Esophagus muscularis mucosa (tissue), 4 donors: ENCODE measurements at places on chromosomes 1 and 21. TPM values are rescaled to one million over a fixed set of nuclear protein-coding genes. Genes with fewer than 3 reads are reported as not detected.

DNA sequence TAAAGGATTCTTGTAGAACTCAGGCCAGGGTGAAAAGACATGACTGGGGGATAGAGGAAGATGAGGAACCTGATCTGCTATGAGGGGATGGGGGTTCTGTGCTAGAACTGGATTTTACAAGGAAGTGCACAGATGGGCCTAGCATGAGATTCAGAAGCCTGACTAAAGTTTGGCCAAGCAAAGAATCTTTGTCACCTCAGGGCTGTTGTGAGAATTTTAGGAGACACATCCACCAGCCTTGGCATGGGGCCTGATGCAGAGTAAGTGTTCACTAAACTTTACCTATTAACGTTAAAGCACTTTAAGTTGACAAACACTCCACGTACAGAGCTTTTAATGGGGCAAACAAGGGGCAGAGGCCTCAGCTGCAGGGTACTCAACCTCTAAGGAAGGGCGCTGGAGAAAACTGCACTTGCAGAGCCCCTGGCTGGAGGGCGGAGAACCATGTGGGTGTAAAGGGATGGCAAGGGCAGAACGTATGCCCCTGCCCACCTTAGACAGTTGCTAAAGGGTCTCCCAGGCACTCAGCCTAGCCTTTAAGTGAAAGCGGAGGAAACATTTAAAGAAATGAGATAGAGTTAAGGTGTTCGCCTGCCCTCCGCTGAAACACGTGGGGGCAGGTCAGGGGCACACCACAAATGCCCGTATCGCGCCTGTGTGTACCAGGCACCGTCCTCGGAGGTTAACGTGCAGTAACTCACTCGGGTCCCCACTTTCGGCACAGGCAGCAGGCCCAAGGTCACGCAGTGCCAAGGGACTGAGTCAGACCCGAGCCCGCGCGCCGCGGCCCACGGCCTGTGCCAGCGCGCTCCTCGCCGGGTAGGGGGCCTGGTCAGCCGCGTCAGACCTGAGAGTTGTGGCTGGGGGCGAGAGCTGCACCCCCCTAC, 990 bp upstream of the MRPS6 start:
- DNase-seq: no peak

Gene UMODL1
- total RNA-seq: not detected

DNA sequence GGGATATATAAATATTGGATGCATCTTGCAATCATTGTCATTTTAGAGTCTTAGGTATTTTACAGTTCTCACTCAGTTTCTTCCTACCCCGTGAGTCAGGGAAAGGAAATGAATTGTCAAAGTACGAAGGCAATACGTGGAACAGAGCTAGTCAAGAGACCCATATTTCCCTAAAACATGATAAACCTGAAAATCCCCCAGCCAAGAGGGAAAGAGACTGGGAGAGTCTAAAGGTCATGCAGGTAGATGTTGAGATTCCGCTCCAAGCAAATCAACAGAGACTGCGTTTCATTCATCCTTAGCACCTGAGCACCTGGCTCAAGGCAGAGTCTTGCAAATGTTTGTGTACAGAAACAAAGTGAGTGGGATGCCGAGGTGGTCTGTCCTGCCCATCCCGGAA, 58.0 kb downstream of the SH3GLB1 start:
- DNase-seq: no peak

DNA sequence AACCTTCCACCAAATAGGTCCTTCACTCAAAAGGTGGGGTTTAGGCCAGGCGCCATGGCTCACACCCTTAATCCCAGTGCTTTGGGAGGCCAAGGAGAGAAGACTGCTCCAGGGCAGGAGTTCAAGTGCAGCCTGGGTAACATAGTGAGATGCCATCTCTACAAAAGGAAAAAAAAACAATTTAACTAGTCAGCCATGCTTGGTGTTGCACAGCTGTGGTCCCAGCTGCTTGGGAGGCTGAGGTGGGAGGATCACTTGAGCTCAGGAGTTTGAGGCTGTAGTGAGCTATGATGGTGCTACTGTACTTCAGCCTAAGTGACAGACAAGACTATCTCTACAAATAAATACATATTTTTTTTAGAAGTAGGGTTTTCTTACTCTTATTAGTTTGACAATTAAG, 617.5 kb downstream of the KIF26B start:
- DNase-seq: no peak
